Stimulated activated CD4-positive, alpha-beta T cell treated with anti-CD3 and anti-CD28 coated beads, Interleukin-12 subunit alpha, Interleukin-12 subunit beta, amount 100 ng/mL, for 24 hours (primary cell): ENCODE measurements at places on chromosomes 1 and 21.
A peak's percentile ranks its signal among the peaks of the same experiment; 100 is the strongest.

GRCh38 chr1:51946300-51946699 lies 44.2 kb downstream of the RAB3B start:
- DNase-seq, result no peak

- no peak for DNase-seq
Observed at GRCh38 chr1:85058786-85059185, 10.5 kb upstream of the MCOLN3 start.

DNA sequence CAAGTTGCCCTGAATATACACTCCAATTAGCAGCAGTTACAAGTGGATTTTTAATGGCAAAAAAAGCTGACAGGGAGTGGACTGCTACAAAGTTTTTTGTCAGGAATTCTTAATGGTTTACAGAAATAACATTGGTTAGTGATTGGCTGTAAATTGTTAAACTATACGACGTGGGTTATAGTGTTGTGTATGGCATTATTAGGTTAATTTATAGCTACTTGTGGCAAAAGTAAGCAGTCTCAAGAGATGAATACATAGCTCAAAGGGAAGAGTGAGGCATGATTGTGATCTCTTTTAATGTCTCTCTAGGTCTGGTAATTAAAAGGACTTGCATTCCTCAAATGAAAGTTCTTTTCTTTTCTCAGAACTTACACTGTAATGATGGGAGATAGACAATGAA lies 75.8 kb upstream of the CD1D start:
- DNase-seq, result no peak

GRCh38 chr1:3904006-3904842 lies 4.2 kb upstream of the C1orf174 start:
- no peak for DNase-seq

DNA sequence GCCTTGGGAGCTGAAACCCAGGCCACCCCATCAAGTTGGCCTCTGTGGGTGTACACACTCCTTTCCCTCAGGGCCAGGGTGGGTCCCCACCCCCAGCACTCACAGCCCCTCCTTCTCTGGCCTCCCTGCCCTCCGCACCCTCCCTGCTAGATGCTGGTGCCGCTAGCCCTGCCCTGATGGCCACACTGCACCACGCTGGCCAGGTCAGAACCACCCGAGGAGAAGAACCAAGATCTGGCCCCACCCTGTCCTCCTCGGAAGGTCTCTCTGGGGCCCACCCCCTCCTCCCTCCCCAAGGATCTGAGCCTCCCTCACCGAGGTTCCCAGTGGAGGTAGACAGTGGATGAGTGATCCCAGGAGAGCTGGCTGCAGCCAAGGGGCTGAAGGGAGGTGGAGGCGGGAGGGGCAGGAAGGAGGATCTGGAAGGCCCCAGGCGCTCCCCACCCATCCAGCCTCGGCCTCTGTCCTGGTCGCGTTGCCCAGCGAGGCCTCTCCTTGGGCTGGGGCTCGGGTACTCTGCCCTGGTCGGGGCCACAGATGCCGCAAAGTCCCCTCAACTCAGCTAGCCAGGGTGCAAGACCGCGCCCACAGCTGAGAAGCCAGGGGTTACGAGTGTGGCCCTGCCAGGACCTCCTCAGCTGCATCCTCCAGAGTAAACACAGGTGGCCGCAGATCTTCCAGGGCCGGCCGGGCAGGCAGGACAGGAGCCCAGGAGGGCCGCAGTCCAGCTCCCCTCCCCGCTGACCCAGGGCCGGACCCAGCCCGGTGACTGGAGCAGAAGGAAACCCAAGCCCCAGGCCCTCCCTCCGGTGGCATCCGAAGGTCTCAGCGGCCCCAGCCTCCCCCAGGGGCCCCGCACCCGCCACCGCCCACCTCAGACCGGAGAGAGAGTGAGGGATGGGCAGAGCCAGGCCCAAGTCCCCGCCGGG lies 5.2 kb downstream of the B3GALT6 start:
- no peak for DNase-seq

DNA sequence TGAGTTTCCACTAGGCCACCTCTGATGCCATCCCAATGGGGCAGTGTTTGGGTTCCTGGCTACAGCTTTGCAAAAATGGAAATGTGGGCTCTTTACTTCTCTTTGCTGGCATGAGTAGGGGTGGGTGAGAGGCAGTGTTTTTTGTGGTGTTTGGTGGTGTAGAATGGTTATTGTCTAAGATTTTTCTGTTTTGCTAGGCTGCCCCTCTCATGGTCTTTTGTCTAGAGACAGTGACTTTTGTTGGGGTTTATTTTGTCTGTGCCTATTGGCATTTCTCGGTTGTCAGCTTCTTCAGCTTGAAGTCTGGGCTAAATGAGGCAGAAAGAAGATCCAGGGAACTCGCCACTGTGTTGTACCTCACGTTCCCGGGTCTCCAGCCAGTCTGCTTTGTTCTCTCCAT lies 112.1 kb downstream of the CENPF start:
- DNase-seq, result no peak

GRCh38 chr21:20642681-20643080 lies 355.5 kb upstream of the NCAM2 start:
- DNase-seq, result no peak

DNA sequence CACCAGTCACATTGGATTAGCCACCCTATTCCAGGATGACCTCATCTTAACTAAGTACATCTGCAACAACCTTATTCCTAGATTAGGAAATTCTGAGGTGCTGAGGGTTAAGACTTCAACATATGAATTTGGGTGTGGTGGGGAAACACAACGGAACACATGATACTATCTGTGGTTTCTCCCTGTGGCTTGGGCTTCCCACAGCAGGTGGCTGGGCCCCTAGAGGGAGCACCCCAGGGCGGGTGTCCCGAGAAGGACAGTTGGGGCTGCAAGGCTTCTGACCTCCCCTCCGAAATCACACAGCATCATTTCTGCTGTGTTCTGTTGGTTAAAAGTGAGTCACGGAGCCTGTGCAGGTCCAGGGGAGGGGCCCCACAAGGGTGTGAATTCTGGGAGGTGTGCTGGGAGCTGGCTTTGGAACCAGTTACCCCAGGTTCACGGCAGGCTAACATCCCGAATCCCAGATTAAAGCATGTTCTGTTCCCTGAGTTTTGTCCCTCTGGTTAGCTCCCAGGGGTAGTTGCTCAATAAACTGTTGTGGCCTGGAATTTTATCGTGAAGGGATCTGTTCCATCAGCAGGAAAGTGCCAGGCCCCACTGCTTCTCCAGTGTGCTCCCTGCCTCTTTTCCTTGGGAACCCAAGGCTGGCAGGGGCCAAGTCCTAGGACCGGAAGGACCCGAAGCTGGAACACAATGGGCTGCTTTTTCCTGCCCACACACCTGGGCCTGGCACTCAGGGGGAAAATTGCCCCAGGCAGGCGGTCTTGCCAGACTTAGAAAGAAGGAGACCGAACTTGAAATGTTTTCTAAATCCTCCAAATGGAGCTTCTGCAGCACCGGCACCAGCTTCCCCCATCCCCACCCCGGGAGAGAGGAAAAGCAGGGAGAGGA lies 154.0 kb upstream of the WNT4 start:
- DNase-seq, result no peak

GRCh38 chr1:175663991-175664390 lies 79.4 kb downstream of the TNR start:
- DNase-seq, result no peak

GRCh38 chr21:44318489-44319285 lies 18.8 kb downstream of the PFKL start:
- no peak for DNase-seq

GRCh38 chr21:37593015-37593414 lies 226.4 kb downstream of the DYRK1A start:
- no peak for DNase-seq

GRCh38 chr1:26021647-26022403 lies at the start of gene EXTL1:
EXTL1 (plus strand) TSS chr1:26021775; CDS start chr1:26022647, 872 bp downstream.
- DNase-seq, result no peak

DNA sequence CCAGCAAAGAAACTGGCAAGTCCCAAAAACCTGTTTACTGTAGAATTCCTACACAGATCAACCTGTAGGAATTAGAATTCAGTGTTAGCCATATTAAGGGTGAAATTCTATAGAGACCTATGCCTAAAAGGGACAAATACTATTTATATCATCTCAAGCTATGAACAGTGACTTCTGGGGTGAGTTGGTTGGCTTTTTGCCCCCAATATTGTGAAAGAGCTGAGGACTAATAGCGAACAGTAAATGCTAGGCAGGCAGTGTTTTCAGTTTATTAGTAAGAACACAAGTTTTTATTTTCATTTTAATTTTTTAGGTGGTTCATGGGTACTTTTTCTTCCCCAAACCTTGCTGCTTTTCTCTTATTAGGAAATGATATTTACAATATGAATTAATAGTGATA lies 15.3 kb downstream of the SLC16A4 start:
- DNase-seq, result no peak

DNA sequence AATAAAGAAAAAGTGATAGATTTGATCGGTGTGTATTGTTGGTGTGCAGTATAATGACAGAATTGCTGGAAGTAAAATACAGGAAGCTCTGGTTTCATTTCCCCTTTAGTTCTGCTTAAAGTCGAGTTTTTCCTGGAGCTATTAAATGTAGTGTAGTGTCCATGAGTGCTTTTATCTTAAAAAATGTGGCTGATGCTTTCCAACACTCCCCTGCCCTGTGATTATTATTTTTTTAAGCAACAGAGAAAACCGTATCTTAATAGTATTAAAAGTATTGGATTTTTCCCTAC lies 1.1 kb downstream of the LGALS8 start:
- DNase-seq, result no peak

DNA sequence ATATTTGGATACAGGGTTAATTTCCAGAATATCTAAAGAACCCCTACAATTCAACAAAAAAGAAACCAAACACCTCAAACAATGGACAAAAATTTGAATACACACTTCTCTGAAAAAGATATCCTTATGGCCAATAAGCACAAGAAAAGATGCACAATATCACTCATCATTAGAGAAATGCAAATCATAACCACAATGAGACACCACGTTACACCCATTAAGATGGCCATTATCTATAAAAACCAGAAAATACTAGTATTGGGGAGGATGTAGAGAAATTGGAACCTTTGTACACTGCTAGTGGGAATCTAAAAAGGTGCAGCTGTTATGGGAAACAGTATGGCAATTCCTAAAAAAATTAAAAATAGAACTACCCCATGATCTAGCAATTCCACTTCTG lies 4.9 kb downstream of the ADAM30 start:
- DNase-seq, result no peak

- DNase-seq, result peak; percentile 18
Observed at GRCh38 chr1:67832737-67833601, at the start of gene GNG12. GNG12 (minus strand) TSS chr1:67833467; CDS start chr1:67707686, 125,781 bp downstream.

GRCh38 chr1:198119906-198120305 lies 36.9 kb upstream of the NEK7 start:
- no peak for DNase-seq

- no peak for DNase-seq
Observed at GRCh38 chr1:163674236-163674635, 352.5 kb downstream of the NUF2 start.

GRCh38 chr1:173479649-173480048 lies 2.5 kb downstream of the PRDX6 start:
- no peak for DNase-seq

GRCh38 chr1:20183035-20183434 lies 2.9 kb upstream of the UBXN10 start:
- no peak for DNase-seq

DNA sequence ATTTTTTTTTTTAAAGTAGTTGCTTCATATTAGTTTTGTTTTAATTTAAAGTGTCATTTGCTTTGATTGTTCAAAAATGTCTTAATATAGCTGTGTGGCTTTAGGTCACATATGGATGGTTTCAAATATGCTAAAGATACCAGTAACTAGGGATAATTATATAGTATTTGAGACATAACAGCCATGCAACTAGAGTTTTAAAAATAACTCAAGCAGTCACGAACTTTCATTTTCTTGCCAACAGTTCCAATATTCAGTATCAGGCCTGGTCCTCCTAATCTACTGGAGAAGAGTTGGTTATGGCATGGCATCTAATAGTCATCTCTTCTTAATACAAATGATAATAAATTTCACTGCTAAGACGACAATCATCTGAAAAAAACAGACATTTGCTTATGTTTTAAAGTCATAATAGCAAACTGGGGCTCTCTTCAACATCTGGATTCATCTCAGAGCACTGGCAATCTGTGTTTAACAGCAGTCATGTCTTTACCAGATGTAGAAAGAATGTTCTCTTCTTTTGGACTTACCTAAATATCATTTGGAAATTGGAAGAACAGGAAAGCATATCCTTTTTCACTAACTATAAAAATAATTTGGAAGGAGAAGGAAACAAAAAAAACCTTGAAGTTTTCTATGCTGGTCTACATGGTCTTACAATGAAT lies 24.1 kb upstream of the A3GALT2 start:
- no peak for DNase-seq

- DNase-seq, result no peak
Observed at GRCh38 chr1:165575468-165576099, 31.8 kb downstream of the LRRC52 start.

- DNase-seq, result no peak
Observed at GRCh38 chr1:206856674-206857464, 8.6 kb upstream of the IL20 start.

GRCh38 chr1:15153842-15154479 lies 414 bp downstream of the TMEM51 start:
- no peak for DNase-seq

- DNase-seq, result no peak
Observed at GRCh38 chr1:107637101-107637500, 327.9 kb downstream of the VAV3 start.

GRCh38 chr1:216919060-216919970 lies 196.1 kb upstream of the ESRRG start:
- DNase-seq, result no peak

GRCh38 chr1:211372463-211372862 lies 45.8 kb downstream of the TRAF5 start:
- DNase-seq, result no peak

GRCh38 chr1:32811917-32812316 lies 5.2 kb downstream of the YARS1 start:
- DNase-seq, result no peak

GRCh38 chr1:39266269-39266668 lies 61.8 kb downstream of the MACF1 start:
- no peak for DNase-seq

GRCh38 chr1:234633246-234634003 lies 23.4 kb upstream of the IRF2BP2 start:
- no peak for DNase-seq

GRCh38 chr1:45723248-45723930 lies 27.1 kb downstream of the IPP start:
- DNase-seq, result no peak

GRCh38 chr1:155253208-155253607 lies 2.1 kb downstream of the ENTREP3 start:
- DNase-seq, result no peak

DNA sequence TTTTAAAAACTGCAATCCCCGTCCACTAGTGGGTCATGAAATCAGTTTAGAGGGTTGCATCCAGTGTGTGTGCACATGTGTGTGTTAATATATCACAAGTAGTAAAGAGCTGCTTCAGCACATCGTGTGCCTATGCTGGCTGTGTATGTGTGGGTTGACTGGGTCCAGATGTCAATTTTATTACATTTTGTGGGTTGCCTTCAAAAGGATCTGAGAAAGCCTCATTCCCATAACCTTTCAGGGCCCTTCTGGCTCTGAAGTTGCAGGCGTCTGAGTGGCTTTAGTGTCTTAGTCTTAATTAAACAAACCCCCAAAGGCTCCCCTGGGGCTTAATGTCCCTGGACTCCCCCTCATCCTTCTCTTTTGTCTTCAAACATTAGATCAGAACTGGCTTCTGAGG lies 19.8 kb downstream of the PLA2G2D start:
- DNase-seq, result no peak
